ENCODE measurements at places on chromosomes 7 and 10.

DNA sequence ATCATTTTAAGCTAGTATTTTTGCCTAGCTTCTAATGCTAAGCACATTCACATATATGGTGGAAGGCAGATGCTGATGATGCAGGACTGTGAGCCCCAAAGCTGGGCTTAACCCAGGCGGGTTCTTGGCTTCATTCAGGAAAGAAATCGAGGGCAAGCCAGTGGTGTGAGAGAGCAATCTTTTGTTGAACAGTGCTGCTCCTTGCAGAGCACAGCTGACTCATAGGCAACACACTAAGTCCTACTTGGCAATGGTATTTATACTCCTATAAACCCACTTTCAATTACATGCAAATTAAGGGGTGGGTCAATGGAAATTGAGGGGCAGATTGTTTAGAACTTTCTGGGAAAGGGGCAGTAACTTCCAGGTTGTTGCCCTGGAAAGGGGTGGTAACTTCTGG is 42.0 kb upstream of the CELF2 start:
- DNase-seq, result no peak

DNA sequence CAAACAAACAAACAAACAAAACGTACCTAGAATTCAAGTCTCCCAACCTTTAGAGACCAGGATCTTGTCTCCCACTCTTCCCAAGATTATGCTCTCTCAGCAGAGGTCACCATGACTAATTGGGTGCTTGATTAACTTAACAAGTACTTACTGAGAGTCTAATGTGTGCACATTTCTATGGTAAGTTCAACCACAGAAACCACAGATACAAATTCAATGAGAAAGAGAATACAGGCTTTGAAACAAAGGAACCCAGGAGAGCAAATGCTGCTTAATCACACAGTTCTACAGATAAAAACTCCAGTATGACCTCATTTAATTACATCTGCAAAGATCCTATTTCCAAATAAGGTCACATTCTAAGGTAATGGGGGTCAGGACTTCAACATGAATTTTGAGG is 142.8 kb downstream of the DNAJC1 start:
- no peak for DNase-seq

GRCh38 chr10:25457552-25457951 is 282.8 kb downstream of the GPR158 start:
- no peak for DNase-seq

- DNase-seq, result no peak
Measured at GRCh38 chr7:51970961-51971665, 654.5 kb upstream of the COBL start.

DNA sequence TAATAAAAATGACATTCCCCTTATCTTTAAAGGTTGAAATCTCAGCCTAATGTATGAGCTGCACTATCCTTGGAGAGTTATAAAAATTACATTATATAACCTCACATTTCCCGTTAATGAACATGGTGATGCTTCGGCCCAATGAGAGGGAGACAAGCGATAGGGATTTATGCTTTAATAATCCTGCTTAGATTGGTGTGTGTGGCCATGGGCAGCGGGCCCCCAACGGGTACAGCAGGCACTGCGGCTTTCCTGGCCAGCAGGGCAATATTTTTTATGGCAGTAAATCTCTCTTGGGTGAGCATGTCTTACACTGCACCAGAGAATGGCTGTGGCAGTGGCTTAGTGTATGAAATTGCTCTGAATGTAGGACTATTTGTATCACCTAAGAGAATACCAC is 246.3 kb downstream of the GFRA1 start:
- DNase-seq, result no peak

DNA sequence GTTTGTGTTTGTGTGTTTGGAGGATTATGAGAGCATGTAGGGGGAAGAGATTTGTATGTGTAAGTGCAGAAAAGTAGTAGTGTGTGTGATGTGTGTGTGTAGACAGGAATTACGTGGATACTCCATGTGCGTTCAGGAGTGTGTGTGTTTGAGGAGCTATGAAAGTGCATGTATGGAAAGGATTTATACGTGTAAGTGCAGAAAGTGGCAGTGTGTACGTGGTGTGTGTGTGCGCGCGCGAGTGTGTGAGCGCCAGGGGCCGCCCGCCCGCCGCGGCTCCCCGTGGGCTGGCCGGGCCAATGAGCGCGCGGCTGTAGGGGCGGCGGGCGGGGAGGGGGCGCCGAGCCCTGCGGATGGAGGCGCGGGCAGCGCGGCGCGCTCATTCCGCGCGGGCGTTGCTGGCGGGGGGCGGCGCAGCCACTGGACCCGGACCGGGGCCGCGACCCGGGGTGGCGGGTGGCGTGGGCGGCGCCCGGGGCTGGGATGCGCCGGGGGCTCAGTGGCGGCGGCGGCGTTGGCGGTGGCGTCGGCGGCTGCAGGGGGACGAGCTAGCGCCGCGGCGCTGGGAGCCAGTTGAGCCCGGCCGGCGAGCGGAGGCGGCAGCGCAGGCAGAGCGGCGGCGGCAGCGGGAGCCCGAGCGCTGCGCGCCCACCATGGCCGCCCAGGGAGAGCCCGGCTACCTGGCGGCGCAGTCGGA is at the start of gene BICC1:
Gene BICC1 (plus strand): TSS at position 382 of the 697 bp plus-strand sequence. CDS start 272 bp downstream, at position 654.
- DNase-seq, result no peak

GRCh38 chr10:14671386-14671831 is 103.3 kb downstream of the FAM107B start:
- DNase-seq, result no peak

GRCh38 chr7:116938678-116939077 is 14.6 kb upstream of the ST7 start:
- no peak for DNase-seq

- no peak for DNase-seq
Measured at GRCh38 chr7:99387912-99388311, 13.4 kb downstream of the ARPC1B start.

GRCh38 chr10:78889536-78890063 is 179.2 kb upstream of the ZMIZ1 start:
- DNase-seq, result no peak

DNA sequence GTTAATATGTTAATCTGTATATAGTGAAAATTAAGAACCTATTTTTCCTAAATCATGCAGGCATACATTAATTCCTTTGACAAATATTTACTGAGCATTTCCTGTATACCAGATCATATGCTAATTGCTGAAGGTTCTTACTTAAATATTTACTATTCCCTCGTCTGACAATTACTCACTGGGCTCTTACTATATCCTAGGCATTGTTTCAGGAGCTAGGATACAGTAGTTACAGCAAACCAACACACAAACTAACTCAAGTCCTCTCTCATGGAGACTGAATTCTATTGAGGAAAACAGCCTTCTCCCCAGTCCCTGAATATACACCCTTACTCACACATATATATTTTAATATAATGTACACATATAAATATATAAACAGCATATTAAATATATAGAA is 786.0 kb downstream of the NRG3 start:
- DNase-seq, result no peak

DNA sequence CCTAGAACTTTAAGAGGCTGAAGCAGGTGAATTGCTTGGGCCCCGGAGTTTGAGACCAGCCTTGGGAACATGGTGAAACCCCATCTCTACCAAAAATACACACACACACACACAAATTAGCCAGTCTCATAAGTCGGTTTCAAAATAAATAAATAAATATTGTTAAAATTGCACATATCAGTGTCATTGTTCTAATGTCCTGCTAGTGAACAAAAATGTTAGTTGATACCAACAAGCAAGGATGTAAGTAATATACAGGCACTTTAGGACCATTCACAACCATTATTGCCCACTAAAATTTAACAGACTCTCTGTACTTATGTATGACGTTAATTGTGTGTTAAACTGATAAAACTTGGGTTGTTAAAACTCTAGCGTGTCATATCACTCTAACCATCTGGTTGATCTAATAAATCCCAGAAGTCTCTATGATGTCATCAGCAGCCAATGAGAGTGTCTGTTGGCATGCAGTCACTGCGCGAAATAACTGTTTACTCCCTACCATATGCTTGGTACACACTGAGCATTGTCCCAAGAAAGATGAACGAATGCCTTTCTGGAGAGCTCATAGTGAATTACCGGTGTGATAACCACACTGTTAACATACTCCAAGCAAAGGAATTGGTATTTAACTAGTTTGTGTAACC is 30.4 kb upstream of the OTUD1 start:
- DNase-seq, result no peak

- no peak for DNase-seq
Measured at GRCh38 chr10:93408783-93409182, 73.4 kb downstream of the MYOF start.

- DNase-seq, result no peak
Measured at GRCh38 chr10:95756041-95756761, at the start of gene ENTPD1. TSS of gene ENTPD1 (plus strand) at chr10:95756163. CDS start at chr10:95756240, 77 bp downstream.

DNA sequence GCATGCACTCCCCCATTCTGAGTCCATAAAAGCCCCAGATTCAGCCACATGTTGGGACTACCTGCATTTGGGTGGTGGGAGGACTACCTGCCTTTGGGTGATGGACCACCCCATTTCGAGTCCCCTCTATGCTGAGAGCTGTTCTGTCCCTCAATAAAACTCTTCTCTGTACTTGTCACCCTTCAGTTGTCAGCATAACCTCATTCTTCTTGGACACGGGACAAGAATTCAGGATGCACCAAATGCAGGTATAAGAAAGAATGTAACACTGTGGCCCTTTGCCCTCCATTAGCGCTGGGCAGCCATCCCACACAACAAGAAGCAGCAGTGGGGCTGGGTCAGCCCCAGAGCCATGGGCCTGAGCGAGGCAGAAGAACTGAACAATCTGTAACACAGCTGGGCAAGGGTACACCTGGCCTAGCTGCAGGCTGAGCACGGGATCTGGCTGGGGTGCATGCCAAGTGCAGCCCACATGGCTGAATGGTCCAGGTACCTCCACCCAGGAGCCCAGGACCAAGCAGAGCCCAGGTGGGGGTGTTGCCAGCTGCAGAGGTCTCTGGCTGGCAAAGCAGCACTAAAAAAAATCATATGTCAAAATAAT is 1344.3 kb upstream of the LRRTM3 start:
- no peak for DNase-seq

- DNase-seq, result no peak
Measured at GRCh38 chr7:91288208-91288824, 24.1 kb downstream of the FZD1 start.

GRCh38 chr7:99465421-99465768 is 572 bp downstream of the ATP5MF start:
- no peak for DNase-seq

DNA sequence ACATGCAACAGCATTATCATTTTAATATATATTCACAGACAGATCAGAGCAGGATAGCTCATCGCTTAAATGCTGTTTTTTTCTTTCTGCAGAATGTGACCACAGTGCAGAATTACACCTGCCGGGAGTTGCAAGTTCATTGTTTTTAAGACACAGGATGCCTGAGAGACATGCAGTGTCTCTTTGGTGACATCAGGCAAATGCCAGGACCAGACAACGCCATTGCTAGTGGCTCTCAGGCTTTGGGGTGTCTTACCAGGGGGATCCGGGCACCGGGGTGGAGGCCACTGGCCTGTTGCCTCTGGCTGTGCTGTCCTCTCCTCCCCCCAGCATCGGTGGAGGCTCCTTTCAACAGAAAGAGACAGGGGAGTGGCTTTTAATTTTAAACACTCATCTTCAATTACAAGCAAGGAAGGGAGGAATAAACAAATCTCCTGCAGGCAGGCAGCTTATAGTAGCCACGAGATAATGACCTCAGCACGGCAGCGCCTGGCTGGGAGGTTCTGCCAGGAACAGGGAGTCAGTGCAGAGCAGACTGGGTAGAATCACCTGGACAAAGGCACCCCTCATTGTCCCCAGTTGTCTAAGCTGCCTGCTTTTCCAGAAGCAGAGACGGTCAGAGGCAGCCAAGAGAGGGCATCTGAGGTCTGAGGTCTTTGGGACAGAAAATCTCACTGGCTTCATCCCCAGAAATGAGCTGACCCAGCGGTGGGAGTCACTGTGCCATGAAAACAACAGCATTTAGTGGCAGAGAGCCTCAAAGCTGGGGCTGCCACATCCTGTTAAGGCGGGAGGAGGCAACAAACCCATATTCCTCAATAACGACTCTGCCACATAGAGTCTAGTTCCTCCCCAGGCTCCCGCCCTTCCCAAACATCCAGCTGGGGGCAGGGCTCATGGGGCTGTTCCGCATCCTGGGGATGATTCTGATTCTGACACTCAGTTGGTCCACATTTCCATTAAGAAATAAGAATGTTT is 148.4 kb downstream of the TCERG1L start:
- no peak for DNase-seq

- DNase-seq, result no peak
Measured at GRCh38 chr7:155997431-155998327, 185.4 kb upstream of the SHH start.

DNA sequence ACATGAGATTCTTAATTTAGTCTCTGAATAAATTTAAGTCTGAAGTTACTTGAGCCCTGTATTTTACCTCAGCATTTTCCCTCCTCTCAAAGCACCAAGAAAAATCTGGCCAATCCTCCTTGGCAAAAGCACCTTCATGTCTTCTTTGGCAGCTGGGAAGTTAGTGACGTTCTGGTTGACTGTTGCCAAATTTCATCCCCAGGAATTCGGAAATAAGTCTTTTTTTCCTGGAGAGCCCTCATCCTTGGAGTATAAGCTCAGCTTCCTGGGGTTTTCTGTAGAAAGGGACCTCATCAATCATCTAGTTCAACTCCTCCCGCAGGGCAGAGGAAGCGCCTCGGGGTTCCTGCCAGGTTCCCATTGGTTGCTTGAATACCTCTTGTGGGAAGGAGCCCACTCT is 377.6 kb downstream of the PHTF2 start:
- no peak for DNase-seq

- DNase-seq, result no peak
Measured at GRCh38 chr7:97446361-97446760, 285.5 kb upstream of the TAC1 start.

DNA sequence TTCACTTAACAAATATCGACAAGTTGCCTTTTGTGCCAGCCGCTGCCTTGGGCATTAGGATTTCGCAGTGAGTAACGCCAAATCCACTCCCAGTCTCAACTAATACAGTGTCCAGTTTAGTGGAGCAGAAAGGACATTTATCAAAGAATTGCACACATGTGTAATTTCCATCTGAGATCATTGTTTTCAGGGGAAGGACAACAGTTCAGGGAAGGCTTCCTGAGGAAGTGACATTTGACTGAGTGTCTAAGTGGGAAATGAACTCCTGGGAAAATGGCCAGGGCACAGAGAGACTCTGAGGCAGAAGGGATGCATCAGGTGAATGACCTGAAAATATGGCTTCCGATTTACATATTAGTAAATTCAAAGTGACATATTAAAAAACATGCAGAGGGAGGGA is 89.4 kb downstream of the ITGA8 start:
- no peak for DNase-seq

DNA sequence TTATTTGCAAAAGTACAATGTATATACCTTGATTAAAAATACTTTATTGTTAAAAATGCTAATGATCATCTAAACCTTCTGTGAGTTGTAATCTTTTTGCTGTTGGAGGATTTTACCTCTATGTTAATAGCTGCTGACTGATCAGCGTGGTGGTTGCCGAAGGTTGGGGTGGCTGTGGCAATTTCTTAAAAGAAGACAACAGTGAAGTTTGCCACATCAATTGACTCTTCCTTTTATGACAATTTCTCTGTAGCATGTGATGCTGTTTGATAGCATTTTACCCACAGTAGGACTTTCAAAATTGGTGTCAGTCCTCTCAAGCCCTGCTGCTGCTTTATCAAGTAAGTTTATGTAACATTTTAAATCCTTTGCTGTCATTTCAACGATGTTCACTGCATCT is 16.9 kb upstream of the ENTPD1 start:
- no peak for DNase-seq

GRCh38 chr7:101084865-101085161 is 468 bp upstream of the TRIM56 start:
- DNase-seq, result no peak

All from CD4-positive, alpha-beta memory T cell (primary cell).